ENCODE measurements at places on chromosomes 5 and 9. TPM values are rescaled to one million over a fixed set of nuclear protein-coding genes. Genes with fewer than 3 reads are reported as not detected.

PRR7 gene
- 0.97 TPM for total RNA-seq

CAPSL gene
- not detected for total RNA-seq

SLC4A9 gene
- total RNA-seq = 0.23 TPM

DNA sequence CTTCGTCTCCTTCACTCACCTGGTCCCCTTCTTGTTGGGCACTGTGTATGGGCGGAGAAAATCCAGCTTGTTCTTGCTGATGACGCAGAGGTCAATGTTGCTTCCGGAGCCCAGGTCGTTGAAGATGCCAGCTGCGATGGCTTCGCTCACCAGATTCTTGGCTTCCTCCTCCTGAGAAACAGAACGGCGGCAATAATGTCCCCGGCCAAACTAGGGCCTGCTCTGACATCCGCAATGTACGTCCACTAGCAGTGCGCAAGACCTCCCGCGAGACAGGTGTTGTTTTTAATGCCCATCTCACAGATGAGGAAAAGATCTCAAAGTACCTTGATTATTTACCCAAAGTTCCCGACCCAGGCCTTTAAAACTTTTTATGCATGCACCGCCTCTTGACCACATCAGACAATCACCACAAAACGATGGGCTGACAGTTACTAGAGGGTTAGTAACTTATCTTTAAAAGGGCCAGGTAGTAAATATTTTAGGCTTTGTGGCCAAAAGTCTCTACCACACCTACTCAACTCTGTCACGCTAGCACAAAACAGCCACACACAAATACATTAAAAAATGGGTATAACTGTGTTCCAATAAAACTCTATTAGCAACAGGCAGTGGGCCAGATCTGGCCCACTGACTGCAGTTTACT, 58.4 kb downstream of the PSMB7 start:
- no peak for DNase-seq

GRCh38 chr5:99247346-99247745, 318.5 kb upstream of the CHD1 start:
- DNase-seq = no peak
